ENCODE measurements at places on chromosomes 3 and 15.

DNA sequence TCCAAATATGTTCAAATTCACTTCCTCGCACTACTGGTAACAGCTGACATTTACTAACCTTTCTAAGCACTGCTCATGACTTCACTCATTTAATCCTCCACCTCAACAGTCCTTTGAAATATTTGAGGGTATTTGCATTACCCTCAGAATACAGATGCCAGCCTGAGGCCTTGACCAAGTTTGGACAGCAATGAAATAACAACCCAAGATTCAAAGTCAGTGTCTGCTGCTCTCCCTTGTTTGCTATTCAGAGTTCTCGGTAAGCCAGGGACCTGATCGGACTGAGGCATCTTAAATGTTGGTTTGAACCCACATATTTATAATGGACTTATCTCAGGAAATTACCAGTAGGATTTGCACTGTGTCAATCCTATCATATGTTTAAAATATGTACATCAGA is 19.9 kb upstream of the SNRK start:
- DNase-seq: no peak

GRCh38 chr15:73994912-73995622 is 551 bp downstream of the PML start:
- DNase-seq: no peak

DNA sequence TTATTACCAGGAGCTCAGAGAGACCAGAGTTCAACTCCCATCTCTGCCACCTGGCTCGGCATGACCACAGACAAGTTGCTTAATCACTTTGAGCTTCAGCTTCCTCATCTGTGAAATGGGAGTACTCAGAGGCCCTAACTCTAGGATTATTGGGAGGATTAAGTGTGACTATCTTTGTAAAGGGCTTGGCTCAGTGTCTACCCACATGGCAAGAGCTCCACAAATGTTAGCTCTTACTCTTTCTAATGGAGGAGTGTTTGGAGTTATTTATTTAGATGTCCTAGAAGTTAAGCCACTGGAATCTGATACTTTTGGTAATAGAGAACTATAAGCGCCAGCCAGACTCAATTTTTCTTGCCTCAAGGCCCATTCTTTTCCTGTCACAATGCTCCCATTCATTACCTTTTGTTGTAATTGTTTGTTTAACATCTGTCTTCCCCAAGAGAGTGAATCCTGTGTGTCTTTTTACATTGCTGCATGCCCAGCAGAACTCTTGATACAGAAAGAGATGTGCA is 12.3 kb upstream of the LMCD1 start:
- DNase-seq: no peak

DNA sequence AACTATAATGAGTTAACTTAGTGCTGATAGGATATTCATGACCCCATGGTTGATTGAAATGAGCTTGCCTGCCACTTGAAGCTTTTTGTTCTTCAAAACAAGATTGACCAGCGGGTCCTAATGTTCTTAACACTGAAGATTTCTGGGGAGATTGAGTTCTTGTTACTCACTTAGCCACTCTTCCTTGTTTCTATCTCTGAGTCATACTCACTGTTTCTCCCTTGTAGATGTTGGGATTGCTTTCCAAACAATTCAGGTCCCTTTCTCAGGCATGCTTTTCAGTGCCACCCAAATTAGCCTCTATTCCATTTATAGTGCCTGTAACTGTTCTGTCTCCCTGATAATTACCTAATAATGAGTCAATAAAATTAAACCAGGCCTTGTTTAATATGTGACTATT is 517.0 kb downstream of the SQOR start:
- no peak for DNase-seq

DNA sequence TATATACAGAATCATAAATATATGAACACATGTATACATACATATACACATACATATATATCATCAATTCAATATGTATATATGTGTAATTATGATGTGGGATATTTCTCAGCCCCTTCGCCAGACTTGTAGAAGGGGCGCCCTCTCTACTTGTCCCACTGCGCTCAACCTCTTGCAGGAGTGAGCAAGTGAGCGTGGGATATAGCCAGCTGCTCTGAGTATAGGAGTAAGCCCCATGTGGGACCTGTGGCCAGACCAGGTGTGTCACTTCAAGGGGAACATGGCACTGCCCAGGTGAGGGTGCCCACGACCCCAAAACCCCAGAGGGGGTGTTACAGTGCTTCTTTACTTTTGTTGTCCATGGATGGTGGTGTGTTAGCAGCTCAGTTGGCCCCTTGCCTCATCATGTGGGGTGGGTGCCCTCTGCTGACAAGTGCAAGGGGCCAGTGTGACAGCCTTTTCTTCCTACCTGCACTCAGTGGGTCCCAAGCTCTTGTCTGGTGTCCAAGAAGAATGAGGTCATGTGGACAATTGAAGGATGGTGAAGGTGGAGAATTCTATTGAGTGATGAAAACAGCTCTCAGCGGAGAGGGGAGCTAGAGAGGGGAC is 304.1 kb downstream of the UNC13C start:
- no peak for DNase-seq

DNA sequence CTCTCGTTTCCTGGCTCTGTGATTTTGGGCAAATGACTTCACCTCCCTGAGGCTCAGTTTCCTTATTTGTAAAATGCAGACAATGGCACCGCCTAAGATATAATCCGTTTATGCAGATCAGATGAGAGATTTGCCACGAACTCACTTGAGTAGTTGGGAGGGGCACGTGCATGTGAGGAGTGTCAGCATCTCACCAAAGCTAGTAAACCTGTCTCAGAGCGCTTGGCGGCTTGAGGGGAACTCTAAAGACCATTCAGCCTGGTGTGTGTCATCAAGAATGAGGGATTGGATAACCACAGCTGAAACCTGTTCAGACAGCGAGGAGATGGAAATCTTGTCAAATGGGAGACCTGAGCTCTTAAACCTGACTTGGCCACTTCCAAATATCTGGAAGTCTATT is 48.7 kb downstream of the BDH1 start:
- no peak for DNase-seq

DNA sequence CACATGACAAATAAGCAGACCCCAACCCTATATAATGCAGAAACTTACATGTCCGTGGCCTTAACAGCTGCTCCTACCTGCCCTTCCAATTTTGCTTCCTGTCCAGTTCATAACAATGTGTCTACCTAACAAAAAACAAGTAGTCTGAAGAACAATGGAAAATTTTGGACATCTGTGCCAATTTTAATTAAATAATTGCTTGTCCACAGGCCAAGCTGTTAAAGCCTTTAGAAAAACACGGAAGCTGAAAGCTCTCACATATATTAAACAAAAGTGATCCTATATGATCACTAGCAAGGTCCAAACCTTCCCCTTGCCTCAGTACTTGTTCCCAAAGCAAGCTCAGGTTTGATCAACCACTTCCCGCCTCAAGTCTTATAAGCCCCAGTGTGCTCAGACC is 37.1 kb downstream of the MAGI1 start:
- DNase-seq: no peak

DNA sequence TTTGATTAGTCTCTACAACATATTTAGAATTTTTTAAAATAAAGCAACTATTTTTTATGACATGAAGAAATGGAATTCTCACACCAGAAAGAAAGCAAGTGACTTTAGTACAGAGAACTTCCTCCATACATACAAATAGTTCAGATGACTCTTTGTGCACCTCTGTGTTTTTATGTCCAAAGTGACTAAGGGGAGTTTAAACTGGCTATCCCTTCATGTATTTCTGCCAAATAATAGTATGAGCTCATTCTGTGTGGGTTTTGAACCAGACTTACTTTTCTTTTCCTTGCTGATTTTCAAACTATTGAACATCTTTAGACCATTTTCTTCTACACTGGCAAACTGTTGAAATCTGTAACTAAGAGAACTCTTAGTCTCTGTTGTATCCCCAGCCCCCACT is 196.3 kb downstream of the EPHA3 start:
- DNase-seq: no peak

GRCh38 chr3:18987070-18987469 is 161.2 kb upstream of the KCNH8 start:
- no peak for DNase-seq

DNA sequence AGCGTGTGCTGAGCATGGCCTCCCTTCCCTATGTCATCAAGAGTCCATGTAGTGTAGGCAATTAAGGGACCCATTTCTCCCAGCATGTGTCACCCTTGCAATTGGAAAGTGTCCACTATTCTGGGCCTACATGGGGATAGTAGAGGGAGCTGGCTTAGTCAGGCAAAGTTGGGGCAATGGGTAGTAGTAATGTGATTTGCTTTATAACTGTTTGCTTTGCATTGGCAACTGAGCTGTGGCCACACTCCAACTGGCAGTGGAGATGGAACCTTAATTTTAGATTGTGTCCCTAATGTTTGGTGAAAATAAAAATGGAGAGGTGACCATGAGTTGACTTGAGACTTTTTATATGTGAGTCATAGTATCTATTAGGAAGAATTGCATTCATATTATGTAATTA is 97.7 kb upstream of the SAMMSON start:
- no peak for DNase-seq

DNA sequence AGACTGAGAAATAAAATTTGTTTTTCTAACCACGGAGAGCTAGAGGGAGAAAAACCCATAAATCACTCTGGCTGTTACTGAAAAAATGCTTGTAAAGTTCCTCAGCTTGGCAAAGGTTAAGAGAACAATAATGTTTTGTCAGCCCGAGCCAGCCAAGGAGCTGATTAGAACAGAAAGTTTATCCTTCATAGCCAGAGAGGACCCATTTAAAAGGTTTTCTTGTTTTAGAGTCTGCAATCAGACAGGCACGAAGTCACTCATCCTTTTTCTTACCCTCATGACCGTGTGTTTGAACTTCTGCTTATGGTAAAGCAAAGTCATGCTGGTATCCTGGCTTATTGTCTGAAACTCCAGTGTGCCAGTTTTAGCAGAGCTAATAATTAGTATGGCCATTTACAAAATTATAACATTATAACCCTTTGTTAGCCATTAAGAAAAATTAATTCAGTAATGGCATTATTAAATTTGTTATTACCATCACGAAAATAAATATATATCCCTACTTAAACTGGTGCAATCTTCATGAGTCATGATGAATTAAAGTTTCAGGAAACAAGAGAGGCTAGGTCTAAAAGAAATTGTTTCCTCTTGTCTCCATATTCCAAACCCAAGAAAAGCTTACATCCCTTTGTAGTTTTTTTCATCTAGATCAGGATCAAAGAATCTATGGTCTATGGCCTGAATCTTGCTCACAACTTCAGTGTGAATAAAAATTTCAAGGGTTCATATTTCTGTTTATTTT is 13.5 kb upstream of the STXBP5L start:
- no peak for DNase-seq

DNA sequence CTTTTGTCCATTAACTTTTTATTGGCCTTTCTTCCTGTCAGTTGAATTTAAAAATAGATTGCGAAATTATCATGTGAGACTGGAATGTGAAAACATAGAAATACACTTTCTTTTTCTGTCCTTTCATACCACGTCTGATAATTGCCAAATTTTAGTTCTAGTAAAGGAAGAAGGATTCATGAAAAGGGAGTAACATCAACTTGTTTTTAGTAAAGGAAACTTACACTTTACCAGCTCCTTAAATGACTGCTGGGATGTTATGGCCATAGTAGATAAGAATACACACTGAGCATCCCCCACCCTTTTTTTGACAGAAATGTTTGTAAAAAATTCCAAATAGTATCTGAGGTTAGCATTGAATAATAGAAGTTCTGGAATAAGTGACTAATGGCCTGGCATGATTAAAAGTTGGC is 137.9 kb downstream of the NEO1 start:
- no peak for DNase-seq

DNA sequence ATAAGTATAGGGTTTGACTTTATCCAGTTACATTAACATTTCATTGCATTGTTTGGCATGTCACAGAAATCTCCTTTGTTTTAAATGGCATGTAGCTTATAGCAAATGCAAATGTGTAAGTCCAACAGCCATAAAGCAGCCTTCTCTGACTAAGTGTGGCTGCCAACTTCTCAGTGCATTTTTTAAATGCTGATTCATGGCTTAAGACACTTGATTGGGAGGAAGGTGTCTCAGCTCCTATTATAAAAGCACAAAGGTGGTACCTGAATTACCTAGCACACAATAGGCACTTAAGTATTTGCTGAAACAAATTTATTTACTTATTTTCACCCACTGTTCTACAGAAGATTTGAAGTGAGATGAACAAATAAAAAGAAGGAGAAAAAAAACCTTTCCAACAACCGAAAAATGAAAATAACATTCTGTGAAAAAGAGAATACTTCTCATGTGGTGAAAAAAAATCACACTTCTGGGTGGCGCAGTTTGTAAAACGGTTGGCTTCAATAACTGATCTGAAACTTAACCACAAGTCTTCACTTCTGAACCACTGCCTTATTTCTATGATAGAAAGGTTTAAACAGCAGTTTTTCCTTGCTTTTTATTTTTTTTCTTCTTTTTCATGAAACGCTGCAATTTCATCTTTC is 105.5 kb upstream of the ICE2 start:
- no peak for DNase-seq

DNA sequence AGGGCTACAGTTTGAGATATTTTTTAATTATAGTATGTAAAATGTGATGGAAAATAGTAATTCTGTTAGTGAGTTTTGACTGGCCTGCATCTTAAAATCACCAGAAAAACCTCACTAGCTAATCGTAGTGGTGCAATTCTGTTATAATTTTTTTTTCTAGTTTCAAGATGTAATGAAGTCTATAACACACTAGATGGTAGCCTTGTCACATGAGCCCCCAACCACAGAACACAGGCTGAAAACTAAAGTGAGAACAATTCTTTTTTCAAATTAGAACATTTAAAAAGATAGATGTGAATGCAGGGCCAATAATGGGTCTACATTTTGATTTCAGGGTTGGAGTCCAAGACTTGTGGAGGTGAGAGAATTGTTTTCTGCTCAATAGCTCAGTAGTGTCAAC is 83.3 kb upstream of the KCNH8 start:
- no peak for DNase-seq

GRCh38 chr3:16211176-16211904 is 36.9 kb downstream of the GALNT15 start:
- DNase-seq: no peak

GRCh38 chr15:78206326-78207109 is 27.8 kb downstream of the ACSBG1 start:
- no peak for DNase-seq

DNA sequence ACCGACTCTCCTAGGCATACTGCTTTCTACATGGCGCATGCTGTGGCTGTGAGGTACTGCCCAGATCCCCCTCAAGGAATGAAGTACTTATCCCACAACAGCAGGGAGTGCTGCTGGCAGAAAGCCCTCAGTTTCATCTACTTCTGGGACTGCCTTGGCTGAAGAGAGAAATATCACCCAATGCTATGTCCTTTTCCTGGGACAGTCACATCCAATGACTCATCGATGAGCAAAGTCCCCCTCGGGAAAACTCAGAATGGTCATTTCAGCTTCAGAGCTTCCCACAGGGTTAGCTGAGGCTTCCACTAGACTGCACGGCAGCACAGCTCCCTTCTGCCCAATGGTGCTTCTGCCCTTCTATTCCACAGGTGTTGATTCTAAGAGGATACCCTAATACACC is 3.6 kb upstream of the NMD3 start:
- DNase-seq: no peak

GRCh38 chr3:16343101-16343500 is 78.1 kb downstream of the OXNAD1 start:
- DNase-seq: no peak

Measured in caudate nucleus (tissue), 63 donors.